ENCODE measurements at places on chromosomes 3 and 15.
A peak's percentile ranks its signal among the peaks of the same experiment; 100 is the strongest.

GRCh38 chr15:101237251-101237650, 14.6 kb downstream of the CHSY1 start:
- no peak for DNase-seq

- peak; percentile 84 for DNase-seq
Measured at GRCh38 chr15:40421246-40422157, 15.9 kb downstream of the IVD start.

GRCh38 chr15:46174122-46174521, 539.3 kb downstream of the SQOR start:
- DNase-seq: no peak

DNA sequence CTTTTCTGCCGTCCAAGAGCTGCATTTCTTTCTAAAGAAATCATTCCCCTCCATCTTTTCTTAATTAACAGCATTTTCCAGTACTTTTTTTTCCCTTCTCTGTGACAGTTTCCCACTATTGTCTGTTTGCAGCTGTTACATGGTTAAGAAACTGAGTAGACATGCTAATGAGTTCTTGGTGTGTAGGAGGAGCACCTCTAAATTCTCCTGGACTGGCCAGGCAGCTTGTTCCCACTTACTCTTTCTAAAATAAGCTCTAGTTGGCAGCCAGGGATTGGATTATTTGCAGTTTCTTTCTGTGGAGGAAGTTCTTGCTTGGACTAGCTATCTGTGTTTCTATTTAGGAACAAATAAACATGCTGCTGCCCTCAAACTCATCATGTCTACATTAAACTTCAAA, 235.1 kb upstream of the GAP43 start:
- no peak for DNase-seq

GRCh38 chr15:75647370-75648155, at the start of gene SNX33:
Gene SNX33 (plus strand): TSS chr15:75647912. CDS start chr15:75649103, 1,191 bp downstream.
- DNase-seq: peak; percentile 94

DNA sequence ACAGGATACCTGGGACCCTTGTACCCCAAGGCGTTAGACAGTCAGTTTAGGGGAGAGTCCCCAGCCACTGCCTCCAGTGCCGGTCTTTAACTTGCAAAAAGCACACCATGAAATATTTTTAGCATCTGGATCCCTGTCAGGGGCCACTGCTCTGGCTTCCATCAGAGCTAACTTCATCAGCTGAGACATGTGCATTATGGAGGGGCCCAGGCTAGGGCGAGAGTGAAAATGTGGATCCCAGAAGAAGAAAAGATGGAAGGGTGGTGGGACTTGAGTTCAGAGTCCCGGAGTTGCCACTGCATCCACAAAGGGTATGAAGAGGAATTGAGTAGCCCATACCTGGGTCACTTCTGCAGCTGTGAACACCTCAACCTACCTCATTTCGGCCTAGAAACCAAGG, 23.5 kb upstream of the SPATA12 start:
- no peak for DNase-seq

GRCh38 chr3:12886106-12886679, 44.8 kb upstream of the RPL32 start:
- DNase-seq: no peak

DNA sequence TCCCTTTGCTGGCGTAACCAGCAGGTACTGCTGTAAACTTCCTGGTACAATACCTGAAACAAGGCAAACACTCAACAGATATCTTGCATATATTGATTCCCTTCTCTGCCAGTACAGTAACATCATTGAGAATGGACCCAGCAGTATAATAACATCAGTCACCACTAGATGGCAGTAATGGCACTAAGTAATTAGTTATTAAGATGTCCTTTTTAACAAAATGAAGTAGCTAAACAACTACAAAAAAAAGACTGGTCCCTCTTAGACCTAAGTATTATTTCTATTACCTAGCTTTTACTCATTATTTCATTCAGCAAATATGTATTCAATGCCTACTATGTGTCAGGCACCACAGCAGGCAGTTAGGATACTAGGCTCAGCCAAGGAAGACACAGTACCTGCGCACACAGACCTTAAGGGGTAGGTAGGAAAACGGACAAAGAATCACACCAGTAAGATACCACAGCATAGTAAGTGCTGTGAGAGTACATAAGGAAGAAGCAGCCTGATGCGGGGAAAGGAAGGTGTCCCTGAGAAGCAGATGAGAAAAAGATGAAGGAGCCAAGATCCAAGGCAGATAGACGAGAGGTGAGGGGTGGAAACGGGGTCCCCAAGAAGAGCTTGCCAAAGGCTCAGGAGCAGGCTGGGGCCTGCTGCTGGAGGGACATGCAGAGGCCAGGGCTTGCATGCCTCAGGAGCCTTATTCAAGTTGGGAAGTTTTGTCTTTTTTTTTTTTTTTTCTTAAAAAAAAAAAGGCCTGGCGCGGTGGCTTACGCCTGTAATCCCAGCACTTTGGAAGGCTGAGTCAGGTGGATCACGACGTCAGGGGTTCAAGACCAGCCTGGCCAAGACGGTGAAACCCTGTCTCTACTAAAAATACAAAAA, 102.7 kb upstream of the CHD2 start:
- DNase-seq: no peak

DNA sequence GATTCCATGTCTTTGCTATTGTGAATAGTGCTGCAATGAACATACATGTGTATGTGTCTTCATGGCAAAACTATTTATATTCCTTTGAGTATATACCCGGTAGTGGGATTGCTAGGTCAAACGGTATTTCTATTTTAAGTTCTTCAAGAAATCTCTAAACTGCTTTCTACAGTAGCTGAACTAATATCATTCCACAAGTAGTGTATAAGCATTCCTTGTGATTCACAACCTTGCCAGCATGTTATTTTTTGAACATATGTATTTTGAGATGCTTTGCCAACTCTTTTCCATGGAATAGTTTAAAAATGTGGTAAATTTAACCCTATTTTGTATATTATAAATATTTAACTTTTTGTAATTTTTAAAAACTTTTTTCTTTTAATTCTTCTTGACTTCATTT, 592.7 kb upstream of the NAALADL2 start:
- DNase-seq: no peak

GRCh38 chr3:122025296-122025695, 3.2 kb upstream of the ILDR1 start:
- DNase-seq: no peak

GRCh38 chr3:15983693-15984092, 185.9 kb upstream of the ANKRD28 start:
- DNase-seq: no peak

- DNase-seq: peak; percentile 23
Measured at GRCh38 chr3:152650177-152650576, 184.8 kb upstream of the P2RY1 start.

- DNase-seq: no peak
Measured at GRCh38 chr3:120775411-120775810, 32.9 kb downstream of the GTF2E1 start.

DNA sequence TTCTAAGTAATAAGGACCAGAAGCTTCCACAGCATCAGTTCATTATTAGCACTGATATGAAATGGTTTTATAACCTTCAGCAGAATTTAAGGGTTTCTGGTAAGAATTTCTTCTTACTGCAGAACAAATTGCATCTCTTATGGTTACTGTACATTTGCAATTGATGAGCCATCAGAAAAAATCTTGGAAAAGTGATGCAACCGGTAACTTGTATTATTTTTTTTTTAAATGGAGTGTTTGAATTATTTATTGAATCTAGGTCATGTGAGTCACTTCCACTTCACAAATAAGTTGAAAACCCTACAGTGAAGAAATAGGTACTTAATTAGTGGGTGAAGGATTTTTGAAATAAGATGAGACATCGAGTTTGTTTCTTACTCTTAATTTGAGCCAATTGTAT, 786.0 kb downstream of the TUSC7 start:
- DNase-seq: no peak

DNA sequence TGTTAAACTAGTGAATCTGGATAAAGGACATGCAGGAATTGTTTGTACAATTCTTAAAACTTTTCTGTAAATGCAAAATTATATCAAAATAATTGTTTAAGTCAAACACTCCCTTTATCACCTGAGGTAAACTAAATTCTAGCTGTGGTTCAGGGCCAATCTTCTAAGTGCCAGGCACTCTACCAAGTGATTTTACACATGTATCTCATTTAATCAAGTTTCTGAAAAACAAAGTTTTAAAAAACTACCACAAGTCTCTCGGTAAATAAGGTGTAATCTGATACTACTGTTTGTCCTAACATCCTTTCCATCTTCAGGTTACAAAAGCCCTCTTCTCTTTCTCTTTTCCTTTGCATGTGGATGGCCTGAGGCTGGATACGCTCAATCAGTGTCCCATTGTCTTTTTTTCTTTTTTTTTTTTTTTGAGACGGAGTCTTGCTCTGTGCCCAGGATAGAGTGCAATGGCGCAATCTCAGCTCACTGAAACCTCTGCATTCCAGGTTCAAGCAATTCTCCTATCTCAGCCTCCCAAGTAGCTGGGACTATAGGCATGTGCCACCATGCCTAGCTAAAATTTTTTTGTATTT, 19.3 kb downstream of the IFT80 start:
- no peak for DNase-seq

Data from right hindlimb (tissue), 1 donor.